ENCODE measurements at places on chromosomes 7 and 10.

GRCh38 chr7:5854738-5855137 is 25.9 kb upstream of the OCM start:
- no peak for DNase-seq

DNA sequence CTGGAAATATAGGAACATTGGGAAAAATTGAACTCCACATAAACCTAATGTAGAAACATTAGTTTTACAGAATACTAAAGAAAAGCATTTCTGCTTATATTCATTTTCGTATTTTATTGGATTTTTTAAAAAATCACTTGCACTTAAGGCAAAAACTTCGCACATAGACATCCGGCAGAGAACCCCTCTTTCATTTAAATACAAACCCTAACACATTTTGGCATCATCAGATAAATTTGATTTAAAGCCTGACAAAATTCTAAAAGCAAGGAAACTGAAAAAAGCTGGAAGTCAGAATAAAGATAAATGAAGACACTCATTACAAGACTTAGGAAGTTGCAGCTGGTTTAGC is 396 bp upstream of the EXOC4 start:
- no peak for DNase-seq

- DNase-seq = no peak
Observed at GRCh38 chr7:151339651-151340382, 1.8 kb upstream of the NUB1 start.

DNA sequence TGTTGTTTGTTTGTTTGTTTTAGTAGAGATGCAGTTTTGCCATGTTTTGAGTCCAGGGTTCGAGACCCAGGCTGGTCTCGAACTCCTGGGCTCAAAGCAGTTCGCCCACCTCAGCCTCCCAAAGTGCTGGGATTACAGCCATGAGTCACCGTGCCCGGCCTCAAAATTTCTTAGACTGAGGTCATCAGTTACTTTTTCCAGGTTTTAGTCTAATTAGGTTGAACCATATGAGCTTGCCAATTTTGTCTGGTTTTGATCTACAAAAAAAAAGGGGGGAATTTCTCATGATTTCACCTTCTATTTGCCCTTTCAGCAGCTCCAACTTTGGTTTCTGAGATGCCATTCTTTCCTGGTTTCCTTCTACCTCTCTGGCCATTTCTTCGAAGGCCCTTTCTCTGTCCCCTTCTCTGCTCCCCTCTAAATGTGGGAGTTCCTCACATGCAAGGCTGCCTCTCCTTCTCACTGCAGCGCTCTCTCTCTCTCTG is 5.5 kb downstream of the CUEDC2 start:
- DNase-seq = no peak

GRCh38 chr7:106514881-106515280 is 146.1 kb downstream of the CCDC71L start:
- DNase-seq = no peak

GRCh38 chr10:5076615-5077014 is 17.6 kb upstream of the AKR1C3 start:
- DNase-seq = no peak

- no peak for DNase-seq
Observed at GRCh38 chr10:22366435-22366703, 21.1 kb downstream of the SPAG6 start.

DNA sequence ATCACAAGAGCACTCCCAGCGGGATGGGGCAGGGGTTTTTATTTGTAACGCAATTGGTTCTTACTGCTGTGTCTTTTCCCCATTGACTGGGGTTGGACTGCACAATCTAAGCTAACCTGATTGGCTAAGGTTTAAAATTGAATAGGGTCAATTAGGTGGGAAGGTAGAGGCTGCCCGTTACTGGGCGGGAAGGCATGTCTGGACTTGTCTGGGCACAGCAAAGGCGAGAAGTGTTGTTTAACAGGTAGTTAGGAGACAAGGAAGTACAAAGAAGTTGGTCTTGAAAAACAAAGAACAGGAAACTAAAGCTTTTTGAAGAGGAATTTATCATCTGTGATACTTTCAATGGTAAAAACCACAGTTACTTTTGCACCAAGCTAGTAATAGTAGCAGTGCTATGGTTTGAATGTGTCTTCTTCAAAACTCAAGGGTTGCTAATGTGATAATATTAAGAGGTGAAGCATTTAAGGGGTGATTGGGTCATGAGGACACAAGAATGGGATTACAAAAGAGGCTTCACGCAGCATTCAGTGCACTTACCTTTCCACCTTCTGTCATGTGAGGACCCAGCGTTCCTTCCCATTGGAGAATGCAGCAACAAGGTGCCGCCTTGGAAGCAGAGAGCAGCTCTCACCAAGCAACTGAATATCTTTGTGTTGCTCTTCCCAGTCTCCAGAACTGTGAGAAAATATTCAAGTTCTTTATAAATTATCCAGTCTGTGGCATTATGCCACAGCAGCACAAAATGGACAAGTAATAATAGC is 875.5 kb upstream of the SORCS1 start:
- no peak for DNase-seq

- DNase-seq = no peak
Observed at GRCh38 chr10:35949811-35950211, 307.7 kb upstream of the FZD8 start.

DNA sequence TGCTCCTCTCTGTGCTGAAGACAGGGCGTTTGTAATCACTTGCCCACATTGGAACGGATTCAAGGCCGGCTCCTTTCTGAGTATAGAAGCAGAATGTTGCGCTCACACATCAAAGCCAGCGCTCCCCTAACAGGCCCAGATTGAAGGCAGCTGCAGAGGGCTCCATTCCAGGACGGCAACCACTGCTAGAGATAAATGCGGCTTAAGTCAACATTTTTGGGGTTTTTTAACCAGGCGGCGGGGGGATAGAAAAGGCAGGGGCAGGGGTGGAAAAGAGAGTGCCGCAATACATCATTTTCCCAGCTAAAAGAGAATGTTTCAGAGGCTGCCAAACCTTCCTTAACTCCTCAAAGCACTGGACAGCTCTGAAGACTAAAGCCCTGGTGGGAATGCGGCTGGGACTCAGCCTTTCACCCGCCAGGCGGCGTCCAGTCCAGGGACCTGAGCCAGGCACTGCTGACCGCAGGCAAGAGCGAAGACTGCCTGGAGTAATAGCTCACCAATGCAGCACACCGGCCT is 189.6 kb downstream of the TNS3 start:
- DNase-seq = no peak

DNA sequence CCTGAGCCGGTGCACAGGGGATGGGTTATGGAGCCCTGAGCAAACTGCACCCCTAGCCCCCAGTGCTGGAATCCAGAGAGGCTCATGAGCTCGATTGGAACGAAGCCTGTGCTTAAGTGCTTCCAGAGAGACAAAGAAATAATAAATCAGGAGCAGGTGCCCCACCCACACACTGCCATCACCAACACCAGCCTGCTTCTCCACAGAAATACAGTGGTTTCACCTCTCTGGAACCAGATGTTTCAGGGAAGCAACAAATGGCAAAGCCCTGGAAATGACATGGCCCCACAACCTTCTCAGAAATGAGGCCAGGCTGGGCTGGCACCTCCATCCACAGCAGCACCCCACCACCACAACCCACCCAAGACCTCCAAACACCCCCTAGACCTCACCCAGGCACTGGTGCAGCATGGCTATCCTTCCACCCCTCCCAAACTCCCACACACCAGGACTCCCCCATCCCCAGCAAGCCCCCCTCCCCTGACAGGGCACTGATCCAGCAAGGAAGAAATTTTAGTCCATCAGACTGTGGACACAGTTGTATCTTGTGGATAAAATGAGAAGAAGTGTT is 4.1 kb upstream of the SLC18A3 start:
- no peak for DNase-seq

- no peak for DNase-seq
Observed at GRCh38 chr7:47535704-47536628, 45.9 kb downstream of the TNS3 start.

GRCh38 chr7:110356438-110356837 is 734.5 kb upstream of the LRRN3 start:
- DNase-seq = no peak
